ENCODE measurements at places on chromosomes 6 and 20.

GRCh38 chr6:157562997-157563396, 182.0 kb downstream of the ZDHHC14 start:
- no peak for DNase-seq

GRCh38 chr6:63272397-63272796, 47.4 kb downstream of the LGSN start:
- peak; percentile 48 for DNase-seq

DNA sequence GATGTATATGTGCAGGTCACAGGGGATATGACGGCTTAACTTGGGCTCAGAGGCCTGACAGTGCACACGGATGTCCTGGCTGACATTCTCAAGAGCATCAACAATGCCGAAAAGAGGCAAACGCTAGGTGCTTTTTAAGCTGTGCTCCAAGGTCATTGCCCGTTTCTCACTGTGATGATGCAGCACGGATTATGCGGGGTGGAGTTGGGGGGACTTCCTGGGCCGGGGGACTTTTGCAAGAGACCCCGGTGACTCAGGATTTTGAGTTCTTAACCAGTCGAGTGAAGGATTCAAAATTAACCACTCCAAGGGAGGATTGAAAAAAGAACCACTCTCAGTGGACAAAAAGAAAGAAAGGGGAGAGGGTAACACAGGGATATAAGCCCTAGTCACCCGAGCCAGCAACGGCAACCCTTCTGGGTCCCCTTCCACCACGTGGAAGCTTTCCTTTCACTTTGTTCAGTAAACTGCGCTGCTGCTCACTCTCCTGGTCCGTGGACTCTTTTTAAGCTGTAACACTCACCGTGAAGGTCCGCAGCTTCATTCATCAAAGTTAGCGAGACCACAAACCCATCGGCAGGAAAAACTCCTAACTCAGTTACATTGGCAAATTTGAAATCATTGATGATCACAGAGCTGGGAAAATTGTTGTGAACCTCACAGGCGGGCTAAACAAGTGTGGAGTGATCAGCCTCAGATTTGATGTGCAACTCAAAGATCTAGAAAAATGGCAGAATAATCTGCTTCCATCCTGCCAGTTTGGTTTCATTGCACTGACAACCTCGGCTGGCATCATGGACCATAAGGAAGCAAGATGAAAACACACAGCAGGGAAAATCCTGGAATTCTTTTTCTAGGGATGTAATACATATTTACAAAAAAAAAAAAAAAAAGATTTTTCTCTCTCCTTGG, 199.3 kb downstream of the ARID1B start:
- peak; percentile 26 for DNase-seq

- peak; percentile 31 for DNase-seq
These were observed 35.9 kb upstream of the FAM50B start for GRCh38 chr6:3813150-3813780.

- DNase-seq: no peak
These were observed 10.1 kb upstream of the SCUBE3 start for GRCh38 chr6:35203680-35204079.

GRCh38 chr20:16922834-16923233, 174.7 kb downstream of the OTOR start:
- no peak for DNase-seq

DNA sequence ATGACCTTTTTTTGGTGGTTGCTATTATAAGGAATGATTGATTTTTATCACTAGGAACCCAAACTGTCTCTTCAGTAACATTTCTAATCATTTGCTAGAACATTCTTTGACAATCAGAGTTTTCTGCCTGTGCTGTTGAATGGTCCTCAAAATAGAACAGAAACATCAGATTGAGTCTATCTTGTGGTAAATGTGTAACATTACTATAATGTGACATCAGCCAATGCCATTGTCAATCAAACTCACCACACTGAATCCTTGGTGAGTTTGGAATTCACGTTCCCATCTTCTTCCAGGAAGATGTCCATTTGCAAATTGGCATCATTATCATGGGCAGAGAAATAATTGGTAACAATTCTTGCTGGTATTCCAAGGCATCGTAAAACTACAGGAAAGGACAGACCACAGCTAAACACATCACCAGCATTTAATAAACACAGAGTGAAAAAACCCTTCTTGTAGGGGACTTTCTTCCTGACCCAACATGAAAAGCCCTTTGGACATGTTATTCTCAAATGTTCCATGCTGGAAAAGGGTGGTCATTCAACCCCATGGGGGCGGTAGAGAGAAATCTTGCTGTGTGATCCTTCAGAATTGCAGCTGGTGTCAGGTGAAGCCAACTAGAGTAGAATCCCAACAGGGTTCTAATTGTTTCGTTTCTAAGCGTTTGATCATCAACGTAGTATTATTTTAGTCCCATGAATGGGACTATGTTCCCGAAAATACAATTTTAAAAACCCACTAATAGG, 98.5 kb downstream of the F13A1 start:
- no peak for DNase-seq
